ENCODE measurements at places on chromosomes 5 and 9.

DNA sequence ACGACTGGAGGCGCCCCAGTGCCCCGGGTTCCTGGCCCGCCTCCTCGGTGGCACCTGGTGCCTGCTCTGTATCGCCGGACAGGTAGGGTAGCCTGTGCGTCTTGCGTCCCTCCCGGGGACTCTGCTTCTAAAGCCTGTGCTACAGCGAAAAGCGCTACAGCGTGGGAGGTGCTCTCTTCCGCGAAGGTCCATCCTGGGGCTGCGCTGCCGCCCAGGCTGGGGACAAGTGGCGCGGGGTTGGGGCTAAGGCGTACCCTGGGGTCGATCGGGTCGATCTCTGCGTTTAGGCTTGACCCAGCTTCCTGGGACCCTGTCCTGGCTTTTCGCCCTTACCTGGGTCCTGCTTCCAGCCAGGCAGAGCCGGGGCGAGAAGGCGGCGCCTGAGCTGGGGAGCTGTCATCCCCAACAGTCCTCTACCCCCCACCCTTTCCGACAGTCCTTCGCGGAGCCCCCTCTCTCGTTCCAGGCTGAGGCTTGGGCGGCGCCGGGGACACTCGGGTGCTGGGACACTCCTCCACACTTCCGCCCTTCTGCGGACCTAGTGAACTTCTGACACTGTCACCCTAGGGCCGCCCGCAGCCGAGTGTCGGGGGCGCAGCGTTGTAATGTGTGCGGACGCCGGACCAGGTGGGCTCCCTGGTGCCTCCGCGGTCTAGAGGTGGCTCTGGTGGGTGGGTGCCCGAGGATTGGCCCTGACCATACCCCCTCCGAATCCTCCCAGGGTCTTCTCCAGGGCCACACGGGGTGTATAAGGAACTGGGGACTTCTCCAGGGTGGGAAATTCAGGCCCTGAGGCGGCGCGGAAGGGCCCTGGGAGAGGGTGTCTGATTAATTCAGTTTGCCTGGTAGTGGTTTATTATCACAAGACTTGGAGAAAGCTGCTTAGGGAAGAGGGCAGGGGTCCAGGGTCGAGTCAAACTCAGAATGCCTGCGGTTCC lies 328.2 kb downstream of the SH3GL2 start:
- DNase-seq: no peak

- peak; percentile 2 for DNase-seq
These were observed 478.2 kb downstream of the SPATA31D1 start for GRCh38 chr9:82466616-82467260.

GRCh38 chr5:74903165-74903787 lies 37.1 kb upstream of the FAM169A start:
- DNase-seq: no peak

DNA sequence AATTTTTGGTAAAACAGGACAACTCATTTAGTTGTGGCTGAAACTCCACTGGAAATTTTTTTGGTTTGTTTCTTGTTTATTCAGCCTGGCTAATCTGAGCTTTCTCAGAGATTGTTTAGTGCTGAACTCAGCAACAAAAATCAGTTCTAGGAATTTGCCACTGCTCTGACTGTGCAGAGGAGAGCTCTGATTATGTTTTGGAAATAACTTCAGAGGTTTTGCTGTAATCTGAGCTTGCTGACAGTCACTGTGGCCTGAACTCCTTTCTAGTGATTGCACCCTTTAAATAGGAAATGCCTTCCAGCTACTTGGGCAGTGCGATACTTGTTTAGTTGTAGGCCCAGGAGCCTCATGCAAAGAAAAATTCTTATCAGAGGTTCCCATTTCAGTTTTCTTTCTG lies 60.2 kb downstream of the OSTF1 start:
- DNase-seq: peak; percentile 91

GRCh38 chr9:19404283-19405075 lies 4.3 kb upstream of the ACER2 start:
- no peak for DNase-seq

DNA sequence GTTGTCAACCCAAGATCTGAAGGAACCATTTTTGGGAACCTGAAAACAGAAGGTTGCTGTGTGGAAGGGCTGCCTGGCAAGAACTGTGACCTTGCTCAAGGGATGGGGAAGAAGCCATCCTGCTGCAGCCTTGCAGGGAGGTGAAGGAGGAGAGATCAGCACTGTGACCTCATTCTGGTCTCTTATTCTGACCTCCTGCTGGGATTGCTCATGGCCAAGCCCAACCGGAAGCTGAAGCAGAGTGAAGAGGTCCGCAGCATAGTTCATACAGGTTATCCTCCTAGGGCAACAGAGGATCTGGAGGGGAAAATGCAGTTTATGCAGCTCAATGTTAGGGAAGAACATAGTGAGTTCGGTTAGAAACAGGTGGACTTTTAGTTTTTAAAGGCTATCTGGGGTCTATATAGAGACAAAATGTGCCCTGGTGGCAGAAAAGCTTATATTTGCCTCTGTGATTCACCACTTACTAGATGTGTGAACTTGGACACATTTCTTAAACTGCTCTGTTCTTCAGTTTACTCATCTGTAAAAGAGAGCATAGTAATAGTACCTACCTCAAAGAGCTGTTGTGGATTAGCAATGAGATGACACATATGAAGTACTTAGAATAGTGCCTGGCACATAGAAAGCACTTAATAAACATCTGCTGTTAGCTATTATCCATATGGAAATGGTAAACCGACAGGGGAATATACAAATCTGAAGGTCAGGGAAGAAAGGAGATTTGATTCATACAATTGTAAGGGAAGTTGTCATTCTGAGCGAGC lies 57.9 kb upstream of the BNC2 start:
- DNase-seq: peak; percentile 49

GRCh38 chr9:130017076-130017475 lies 25.9 kb downstream of the FNBP1 start:
- no peak for DNase-seq

DNA sequence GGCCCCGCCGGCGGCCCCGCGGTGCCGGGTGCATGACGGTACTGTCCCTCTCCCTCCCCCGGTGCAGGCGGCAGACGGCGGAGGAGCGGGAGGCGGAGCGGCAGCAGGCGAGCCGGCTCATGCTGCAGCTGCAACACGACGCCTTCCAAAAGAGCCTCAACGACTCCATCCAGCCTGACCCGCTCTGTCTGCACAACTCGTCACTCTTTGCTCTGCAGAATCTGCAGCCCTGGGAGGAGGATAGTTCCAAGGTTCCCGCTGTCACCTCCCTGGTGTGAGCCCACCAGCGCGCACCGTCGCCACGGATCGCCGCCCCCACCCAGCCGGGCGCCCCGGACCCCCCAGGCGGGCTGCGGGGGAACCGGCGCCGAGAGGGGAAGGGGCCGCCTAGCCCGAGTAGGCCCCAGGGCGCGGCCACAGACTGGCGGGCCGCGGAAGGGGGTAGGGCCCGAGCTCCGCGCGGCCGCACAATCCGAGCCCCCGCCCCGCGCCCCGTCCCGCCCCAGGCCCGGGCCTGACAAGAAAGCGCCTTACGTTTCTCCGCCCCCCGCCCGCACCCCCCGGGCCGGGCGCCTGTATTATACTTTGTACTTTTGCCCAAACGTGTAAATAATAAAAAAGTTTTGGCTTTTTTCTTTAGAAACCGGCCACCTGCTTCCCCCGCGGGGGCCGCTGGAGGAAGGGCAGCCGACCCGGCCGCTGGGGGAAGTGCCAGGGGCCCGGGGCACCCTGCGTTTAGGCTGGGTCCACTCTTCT lies 2.5 kb downstream of the TLX3 start:
- peak; percentile 36 for DNase-seq

Data from fibroblast of skin of right biceps (primary cell).